ENCODE measurements at places on chromosomes 5 and 9.
A peak's percentile ranks its signal among the peaks of the same experiment; 100 is the strongest.

GRCh38 chr9:123107639-123108285 is 74.3 kb downstream of the GPR21 start:
- no peak for DNase-seq

GRCh38 chr5:58149345-58149744 is 310.5 kb downstream of the PLK2 start:
- DNase-seq, result no peak

- DNase-seq, result no peak
Observed at GRCh38 chr5:72189146-72189545, 81.9 kb downstream of the MAP1B start.

DNA sequence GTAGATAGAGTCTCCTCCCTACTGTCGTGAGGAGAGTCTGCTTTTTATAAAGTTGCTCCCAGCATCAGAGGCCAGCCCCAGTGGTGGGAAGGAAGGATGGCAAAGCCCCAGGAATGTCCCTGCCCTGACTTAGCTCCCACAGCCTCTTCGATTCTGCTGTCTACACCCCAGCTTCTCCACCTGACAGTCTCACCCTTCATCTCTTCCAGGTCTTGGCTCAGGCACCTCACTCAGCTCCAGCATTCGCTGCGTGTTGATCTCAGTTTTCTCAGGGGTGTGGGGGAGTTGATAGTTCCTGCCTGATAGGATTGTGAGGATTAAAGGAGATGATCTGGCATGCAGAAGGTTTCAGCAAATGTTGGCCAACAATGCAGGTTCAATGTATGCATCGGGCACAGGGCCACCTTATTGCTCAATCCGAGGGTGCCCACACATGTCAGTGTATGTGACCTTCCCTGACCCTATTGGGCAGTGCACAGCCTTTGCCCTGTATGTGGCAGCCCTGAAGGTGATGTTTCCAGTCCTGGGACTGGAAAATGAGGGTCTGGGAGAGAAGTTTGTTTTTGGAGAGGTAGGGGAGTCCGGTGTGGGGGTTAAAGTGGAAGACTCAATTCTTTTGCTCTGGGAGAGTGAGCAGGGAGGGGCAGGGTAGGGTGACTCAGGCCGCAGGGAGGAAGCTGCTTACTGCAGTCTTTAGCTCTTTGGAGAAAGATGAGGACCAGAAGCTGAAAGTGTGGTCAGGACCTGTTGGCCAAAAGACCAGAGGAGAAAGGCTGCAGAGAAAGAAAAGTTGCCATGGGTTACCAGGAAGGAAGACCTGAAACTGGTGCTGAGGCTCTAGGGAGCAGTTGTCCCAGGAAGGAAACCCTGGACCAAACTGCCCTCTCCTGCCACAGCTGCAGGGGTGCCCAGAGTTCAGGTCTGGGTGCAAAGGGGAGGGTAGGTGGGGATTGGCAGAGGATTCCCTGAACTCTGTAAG is 153.2 kb downstream of the MACROH2A1 start:
- DNase-seq, result peak; percentile 18

- no peak for DNase-seq
Observed at GRCh38 chr9:32618261-32618660, 17.2 kb downstream of the TAF1L start.

GRCh38 chr9:40927260-40927631 is 201.2 kb downstream of the FOXD4L6 start:
- DNase-seq, result no peak
